ENCODE measurements at places on chromosomes 11 and 22. TPM values are rescaled to one million over a fixed set of nuclear protein-coding genes. Genes with fewer than 3 reads are reported as not detected.

The KCNQ1 gene
- total RNA-seq, result not detected

The APOL5 gene
- total RNA-seq, result not detected

The ALDH3B1 gene
- total RNA-seq, result 70.7 TPM

The HEPN1 gene
- total RNA-seq, result not detected

The MMP8 gene
- not detected for total RNA-seq

The FKBP2 gene
- 40.7 TPM for total RNA-seq

The CYB5R2 gene
- 11.5 TPM for total RNA-seq

The FGF4 gene
- total RNA-seq, result not detected

The VPS26B gene
- total RNA-seq, result 36.9 TPM

The EHF gene
- not detected for total RNA-seq

The FIBIN gene
- 45.3 TPM for total RNA-seq

The CHRM4 gene
- total RNA-seq, result not detected

The PKDREJ gene
- total RNA-seq, result not detected

All from GM23248 (cell line).